ENCODE measurements at places on chromosomes 4 and X.

- peak; percentile 66 for DNase-seq
Observed at GRCh38 chrX:68693481-68694434, 46.3 kb downstream of the STARD8 start.

DNA sequence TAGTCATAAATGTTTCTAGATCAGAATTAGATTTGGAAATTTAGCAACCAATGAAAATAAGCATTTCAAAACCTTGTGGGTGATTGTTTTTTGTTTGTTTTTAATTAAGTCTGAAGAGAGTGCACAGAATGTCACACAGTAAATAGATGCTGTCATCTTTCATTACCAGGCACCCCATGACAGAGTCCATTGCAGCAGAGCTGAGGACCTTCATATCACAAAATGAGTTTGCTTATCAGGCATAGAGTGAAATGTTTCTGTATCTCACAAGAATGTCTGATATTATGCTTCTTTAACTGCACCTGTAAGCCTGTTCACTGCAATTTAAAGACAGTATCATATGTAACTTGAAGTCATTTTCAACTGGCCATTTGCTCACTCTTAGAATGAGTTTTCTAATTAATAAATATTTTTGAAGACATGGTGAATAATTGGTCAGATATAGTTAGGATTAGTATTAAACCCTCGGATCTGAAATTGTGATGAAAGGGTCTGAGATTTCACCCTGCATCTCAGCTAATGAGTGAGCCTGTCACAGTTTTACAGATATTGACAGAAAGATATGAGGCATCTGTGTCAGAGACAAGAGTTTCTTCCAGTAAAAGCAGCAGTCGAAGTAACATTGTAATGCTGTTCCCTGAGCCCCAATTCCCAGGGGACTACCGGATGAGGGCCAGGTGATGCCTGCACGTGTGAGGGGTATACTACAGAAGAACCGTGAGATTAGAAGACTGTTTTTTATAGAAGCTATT lies 416.4 kb downstream of the CCSER1 start:
- no peak for DNase-seq

- DNase-seq = no peak
Observed at GRCh38 chrX:15233416-15234015, 36.4 kb downstream of the ASB9 start.

- no peak for DNase-seq
Observed at GRCh38 chr4:178899084-178899483, 1456.8 kb upstream of the AGA start.

DNA sequence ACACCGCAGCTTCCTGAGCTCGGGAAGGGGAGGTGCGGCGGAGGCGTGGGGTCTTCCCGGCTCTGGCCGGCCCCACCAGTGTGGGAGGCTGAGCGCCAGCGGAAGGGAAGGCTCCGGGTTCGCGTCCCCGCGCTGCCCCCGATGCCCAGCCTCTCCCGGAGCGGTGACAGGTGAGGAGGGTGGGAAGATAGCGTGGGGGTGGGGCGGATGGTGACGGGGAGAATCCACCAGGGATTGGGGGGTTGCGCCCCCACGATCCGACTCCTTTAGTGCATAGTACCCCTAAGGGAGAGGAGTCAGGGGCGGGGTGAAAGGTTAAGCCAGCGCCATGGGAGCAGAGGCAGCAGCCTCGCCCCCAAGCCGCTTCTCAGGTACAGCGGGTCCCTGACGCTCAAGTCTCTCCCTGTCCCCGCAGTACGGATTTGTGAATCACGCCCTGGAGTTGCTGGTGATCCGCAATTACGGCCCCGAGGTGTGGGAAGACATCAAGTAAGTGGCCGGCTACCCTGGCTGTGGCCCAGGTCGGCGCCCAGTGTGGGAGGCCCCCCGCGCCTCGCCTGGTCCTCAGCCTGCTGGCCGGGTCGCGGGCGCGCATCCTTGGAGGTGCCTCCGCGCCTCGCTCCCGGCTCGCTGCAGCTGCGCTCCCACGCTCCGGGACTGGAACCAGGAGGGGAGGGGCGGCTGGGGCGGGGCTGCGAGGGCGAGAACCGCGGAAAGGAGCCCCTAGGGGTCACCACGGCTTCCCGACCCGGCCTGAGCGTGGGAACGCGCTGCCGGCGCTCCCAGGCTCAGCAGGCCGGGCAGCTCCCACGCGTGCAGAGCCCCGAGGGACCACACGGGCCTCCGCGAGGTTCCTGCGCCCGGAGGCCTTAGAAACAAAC lies 791 bp downstream of the GUCY1B1 start:
- DNase-seq = peak; percentile 8

DNA sequence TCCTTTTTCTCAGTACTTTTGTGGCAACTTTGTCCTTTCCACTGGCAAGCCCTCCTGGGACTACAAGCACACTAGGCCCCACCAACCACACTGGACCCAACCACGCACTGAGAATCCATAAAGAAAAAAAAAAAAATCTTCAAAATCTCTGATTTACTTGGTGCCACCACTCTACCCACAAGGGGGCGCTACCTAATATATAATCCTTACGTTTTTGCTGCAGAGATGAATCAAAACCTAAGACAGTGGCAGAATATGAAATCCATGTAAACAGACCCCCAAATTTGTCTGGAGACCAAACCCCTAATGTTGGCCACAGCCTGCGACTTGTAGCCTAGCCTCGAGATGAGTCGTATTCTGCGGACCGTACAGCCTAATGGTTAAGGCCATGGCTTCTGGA lies 63.5 kb upstream of the ARHGAP36 start:
- DNase-seq = peak; percentile 0

- no peak for DNase-seq
Observed at GRCh38 chr4:117560329-117560728, 474.0 kb upstream of the NDST3 start.

DNA sequence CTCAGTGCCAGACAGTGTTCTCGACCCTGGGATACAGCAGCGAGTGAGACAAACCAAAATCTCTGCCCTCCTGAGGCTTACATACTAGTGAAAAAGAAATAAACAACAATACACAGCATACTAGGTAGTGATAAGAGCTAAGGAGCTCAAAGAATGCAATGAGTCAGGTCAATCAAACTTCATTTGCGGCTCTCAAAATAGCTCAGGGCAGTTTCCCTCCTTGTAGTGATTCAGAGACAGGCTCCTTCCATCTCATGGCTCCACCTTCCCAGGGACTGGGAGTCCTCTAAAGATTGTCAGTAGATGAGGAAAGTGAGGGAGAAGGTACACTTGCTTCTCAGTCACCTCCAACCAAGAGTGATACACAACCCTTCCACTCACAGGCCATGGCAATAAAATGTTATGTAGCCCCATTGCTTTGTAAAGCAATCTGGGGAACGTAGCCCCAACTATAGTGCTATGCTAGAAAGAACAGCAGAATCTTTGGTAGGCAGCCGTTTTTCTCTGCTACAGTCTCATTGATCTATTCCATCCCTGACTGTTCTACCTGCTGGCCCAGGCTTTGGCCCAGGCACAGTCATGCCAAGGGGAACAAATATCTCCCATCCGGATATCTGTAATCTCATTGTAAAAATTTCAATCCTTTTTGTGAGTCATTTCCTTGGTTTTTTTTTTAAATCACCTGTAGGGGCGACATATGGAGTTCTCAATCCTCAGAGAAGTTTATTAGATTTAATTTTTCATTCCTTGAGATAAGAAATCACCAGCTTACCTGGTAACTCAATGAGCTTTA lies 183.1 kb upstream of the S100G start:
- DNase-seq = peak; percentile 32

- DNase-seq = no peak
Observed at GRCh38 chr4:127120441-127121090, 512.2 kb upstream of the INTU start.

Data from AG10803 (cell line).